ENCODE measurements at places on chromosomes 12 and 14.

GRCh38 chr14:91770185-91770584 is 38.3 kb upstream of the CATSPERB start:
- DNase-seq = no peak

GRCh38 chr12:111201036-111201435 is 167.9 kb downstream of the PHETA1 start:
- no peak for DNase-seq

- no peak for DNase-seq
These were observed 45.1 kb downstream of the TBX3 start for GRCh38 chr12:114638790-114639435.

- DNase-seq = no peak
These were observed 69.7 kb downstream of the ARF6 start for GRCh38 chr14:49962621-49963020.

GRCh38 chr14:71449316-71450055 is 482.7 kb upstream of the RGS6 start:
- no peak for DNase-seq

DNA sequence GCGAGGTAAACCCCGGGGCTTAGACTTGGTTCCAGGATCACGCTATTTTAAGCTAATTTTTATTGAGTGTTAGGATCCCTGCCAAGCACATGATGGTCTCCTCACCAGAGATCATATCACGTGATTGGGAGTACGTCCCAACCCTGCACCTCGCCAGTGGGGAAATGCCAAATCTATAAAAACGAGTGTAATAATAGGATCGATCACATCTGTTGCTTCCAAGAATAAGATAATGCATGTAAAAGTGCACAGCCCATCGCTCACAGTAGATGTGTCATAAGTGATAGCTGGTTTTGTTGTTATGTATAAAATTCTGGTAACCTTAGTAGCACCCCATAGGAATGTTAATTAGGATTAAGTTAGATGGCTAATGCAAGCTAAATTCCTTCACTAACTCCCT is 581.0 kb upstream of the TMEM132C start:
- no peak for DNase-seq

GRCh38 chr14:34926552-34926951 is 51.4 kb upstream of the BAZ1A start:
- no peak for DNase-seq

DNA sequence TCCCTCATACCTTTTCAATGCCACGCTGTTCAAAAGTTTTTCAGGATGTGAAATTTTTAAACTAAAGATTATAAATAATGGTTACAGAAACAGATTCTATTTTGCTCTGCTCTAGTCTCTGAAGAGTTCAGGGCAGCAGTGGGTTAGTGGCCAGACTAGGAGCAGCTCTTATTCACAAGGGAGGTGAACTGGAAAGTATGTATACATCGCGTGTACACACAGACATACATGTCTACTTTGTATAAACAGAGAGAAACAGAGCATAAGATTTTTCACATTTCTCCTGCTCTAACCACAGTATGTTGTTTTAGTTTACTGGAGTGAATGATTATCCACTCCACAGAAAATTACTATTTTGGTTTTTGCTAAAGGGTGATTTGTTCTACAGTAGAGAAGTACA is 74.4 kb upstream of the CRY1 start:
- no peak for DNase-seq

GRCh38 chr12:20453756-20454310 is 85.5 kb downstream of the PDE3A start:
- no peak for DNase-seq

- no peak for DNase-seq
These were observed 16.6 kb upstream of the FBXO34 start for GRCh38 chr14:55254581-55254980.

DNA sequence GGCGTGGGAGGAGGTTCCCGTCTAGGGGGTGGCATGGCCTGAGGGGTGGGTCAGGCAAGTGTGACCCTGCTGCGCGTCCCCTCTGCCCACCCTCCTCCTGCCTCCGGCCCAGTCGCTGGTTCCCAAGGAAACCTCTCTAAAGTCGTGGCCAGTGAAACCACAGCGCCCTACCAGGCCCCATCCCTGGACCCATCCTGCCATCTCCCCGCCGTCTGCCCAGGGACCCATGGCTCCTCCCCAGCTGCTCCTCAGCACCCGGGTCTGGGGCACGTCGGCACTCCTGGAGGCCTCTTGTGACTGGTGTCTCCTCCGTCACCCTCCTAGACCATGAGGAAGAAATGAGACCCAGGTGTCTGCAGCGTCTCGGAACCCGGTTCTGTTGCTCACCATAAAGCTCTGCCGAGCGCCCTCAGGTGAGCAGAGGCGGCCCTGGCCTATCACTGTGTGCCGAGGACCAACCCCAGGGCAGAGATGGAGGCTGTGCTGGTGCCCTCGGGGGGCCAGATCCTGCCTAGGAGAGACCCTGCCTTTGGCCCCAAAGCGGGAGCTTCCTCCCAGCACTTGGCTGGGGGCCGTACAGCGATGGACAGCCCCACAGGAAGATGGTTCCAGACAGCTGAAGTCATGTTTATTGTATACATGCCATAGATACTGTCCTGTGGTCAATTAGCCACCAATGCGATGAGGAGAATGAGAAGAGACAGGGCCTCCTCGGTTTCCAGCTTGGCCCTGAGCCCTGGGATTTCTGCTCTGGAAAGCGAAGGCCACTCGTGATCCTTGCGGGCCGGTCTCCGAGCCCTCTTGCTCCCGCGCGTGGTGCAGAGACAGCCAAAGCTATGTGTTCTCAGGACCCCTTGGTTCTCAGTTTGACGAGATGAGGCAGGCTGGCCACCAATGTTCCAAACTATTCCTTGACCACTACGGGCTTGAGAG is 222.5 kb upstream of the RTL1 start:
- no peak for DNase-seq

- no peak for DNase-seq
These were observed 225.7 kb downstream of the KCNC2 start for GRCh38 chr12:74983917-74984316.

- no peak for DNase-seq
These were observed 90.4 kb downstream of the KIF21A start for GRCh38 chr12:39352471-39353017.

- no peak for DNase-seq
These were observed 314.5 kb upstream of the GARIN6 start for GRCh38 chr12:99332936-99333591.

DNA sequence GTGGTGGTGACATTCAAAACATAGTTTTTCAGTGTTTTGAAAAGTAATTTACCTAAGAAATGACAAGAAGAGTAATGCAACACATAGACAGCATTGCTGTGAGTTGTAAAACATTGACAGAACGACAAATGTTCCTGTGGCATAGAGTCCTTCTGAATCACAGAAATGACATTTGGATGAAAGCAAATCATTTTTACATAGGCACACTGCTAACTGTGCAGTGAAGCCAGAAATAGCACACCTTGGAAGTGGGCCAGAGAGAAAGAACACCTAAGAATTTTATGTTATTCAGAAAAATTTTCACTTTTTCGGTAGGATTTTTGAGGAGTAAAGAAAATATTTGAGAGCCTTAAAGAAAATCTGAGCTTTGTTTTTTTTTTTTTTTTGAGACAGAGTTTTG is 100.6 kb downstream of the ANO4 start:
- no peak for DNase-seq
